Tibial nerve (tissue), 4 donors: ENCODE measurements at places on chromosomes 13 and 19. TPM values are rescaled to one million over a fixed set of nuclear protein-coding genes. Genes with fewer than 3 reads are reported as not detected.

Gene SYNGR4
- not detected for total RNA-seq

Gene CPB2
- not detected for total RNA-seq

Gene HCST
- 37.6 TPM for total RNA-seq

Gene SBSN
- not detected for total RNA-seq

Gene FAM216B
- not detected for total RNA-seq

Gene ZBTB32
- total RNA-seq = not detected

Gene KLHL1
- total RNA-seq = not detected

GRCh38 chr19:6662702-6663101, 7.3 kb downstream of the TNFSF14 start:
- DNase-seq = no peak

DNA sequence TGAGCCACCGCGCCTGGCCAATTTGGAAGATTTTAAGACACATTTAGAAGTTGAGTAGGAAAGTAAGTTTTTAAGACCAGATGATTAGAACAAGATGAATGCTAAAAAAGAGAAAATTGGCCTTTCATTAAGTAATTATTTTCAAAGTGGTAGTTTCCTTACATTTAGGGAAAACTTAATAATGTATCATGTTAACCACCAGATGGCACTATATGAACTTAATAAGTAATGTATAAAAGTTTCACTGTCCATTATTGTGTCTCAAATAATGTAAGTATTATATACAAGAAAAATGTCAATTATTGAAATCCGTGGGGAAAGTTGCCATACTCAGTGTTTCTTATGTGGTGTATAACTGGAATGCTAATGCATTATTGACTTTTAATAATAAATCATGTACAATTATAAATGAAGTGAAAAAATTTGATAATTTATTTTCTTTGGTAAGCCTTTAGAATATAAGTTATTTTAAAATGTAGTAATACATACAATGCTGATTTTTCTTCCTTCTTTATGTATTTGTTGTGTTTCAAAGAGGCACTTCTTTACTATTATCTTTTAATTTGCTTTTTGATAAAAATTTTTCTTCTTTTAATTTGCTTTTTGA, 29.2 kb downstream of the COG6 start:
- DNase-seq = no peak

DNA sequence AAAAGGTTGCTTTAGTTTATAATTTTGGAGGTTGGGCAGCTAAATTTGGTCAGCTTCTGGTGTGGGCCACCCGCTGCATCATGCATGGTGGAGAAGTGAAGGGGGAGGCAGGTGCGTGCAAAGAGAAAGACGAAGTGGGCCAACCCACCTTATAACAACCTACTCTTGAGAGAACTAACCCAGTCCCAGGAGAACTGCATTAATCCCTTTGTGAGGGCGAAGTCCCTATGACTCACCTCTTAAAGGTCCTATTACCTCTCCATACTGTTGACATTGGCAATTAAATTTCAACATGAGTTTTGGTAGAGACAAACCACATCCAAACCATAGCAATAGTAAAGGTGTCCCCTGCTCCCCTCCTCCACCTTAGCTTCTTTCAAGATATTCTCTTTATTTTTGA, 7.7 kb upstream of the FGF9 start:
- no peak for DNase-seq

DNA sequence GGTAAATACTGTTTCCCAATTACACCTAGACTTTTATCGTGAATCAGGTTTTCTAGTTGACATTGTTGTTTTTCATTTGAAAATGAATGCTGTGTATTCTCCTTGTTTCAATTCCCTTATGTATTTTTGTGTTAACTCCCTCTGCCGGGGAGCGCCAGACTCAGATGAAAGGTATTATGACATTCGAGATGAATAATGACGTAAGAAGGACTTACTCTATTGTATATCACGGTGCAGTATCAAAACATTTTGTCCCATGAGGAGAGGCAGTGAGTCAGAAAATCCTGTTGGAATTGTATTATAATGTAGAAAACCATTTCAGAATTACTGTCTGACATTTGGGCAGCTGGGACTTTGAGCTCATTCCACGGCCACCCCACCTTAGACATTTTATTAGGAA, 61.6 kb downstream of the LRCH1 start:
- DNase-seq = no peak

GRCh38 chr19:2543463-2544442, 67.8 kb downstream of the GADD45B start:
- peak; percentile 91 for DNase-seq

DNA sequence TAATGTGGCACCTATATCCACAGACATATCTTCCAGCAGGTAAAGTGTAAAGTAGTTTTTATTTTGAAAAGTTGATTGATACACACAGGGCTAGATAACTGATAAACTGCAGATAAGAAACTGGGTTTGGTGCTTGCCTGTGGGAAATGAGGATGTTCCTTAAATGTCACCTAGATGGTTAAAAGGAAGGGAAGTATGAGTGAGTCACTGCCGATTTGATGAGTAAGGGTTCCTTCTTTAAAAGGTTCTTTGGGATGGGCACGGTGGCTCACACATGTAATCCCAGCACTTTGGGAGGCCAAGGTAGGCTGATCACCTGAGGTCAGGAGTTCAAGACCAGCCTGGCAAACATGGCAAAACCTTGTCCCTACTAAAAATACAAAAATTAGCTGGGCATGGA, 73.8 kb upstream of the FRY start:
- no peak for DNase-seq

- no peak for DNase-seq
Observed at GRCh38 chr13:94182185-94182761, 297.2 kb downstream of the DCT start.

- no peak for DNase-seq
Observed at GRCh38 chr13:46516599-46517338, 36.2 kb upstream of the LRCH1 start.

- DNase-seq = no peak
Observed at GRCh38 chr13:109817591-109818535, 31.5 kb upstream of the IRS2 start.

- DNase-seq = no peak
Observed at GRCh38 chr13:20342311-20342710, 110.2 kb upstream of the GJB6 start.

GRCh38 chr13:44133626-44134025, 240.0 kb upstream of the SERP2 start:
- no peak for DNase-seq

DNA sequence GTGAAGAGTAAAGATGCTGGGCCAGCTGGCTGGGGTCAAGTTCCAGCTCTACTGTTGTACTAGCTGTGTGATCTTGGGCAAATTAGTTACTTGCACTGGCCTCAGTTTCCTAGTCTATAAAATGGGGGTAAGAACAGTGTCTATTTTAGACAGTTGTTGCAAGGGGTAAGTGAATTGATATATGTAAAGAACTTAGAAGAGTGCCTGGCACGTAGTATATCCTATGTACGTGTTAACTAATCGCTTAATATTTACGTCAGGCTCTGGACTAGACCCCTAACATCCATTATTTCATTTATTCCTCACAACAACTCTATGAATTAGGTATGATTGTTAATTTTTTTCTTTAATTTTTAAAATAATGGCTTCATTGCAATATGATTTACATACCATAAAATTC, 3.7 kb upstream of the LCP1 start:
- DNase-seq = no peak

DNA sequence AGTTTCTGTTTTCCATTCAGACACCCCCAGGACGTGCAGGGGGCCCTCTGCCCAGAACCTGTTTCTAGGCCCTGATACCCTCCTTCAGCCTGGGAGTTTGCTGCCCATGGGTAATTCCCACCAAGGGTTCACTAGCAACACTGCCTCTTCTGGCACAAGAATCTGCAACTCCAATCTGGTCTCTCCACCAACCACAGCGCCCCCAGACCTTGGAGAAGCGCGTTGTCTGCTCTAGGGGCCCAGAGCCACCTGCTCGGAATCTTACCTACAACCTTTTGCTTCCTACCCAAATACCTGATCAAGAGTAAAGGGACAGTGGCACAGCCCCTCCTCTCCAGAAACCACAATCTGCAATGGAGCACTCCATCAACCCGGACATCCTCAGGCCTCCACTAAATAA, 763 bp downstream of the ZNF180 start:
- DNase-seq = no peak

DNA sequence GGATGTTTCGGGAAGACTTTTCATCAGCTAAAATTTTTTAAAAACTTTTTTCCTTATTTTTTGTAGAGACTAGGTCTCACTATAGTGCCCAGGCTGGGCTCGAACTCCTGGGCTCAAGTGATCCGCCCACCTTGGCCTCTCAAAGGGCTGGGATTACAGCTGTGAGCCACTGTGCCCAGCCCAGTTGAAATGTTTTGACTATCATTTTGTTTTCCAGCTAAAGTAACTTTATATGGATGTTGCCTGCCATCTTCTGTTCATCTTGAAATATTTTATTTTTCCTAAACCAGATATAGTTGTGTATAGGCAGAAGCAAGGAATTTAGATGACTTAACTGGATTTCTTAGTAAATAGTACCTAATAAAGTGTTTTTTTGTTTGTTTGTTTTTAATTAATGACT, 7.0 kb downstream of the CAB39L start:
- peak; percentile 33 for DNase-seq

DNA sequence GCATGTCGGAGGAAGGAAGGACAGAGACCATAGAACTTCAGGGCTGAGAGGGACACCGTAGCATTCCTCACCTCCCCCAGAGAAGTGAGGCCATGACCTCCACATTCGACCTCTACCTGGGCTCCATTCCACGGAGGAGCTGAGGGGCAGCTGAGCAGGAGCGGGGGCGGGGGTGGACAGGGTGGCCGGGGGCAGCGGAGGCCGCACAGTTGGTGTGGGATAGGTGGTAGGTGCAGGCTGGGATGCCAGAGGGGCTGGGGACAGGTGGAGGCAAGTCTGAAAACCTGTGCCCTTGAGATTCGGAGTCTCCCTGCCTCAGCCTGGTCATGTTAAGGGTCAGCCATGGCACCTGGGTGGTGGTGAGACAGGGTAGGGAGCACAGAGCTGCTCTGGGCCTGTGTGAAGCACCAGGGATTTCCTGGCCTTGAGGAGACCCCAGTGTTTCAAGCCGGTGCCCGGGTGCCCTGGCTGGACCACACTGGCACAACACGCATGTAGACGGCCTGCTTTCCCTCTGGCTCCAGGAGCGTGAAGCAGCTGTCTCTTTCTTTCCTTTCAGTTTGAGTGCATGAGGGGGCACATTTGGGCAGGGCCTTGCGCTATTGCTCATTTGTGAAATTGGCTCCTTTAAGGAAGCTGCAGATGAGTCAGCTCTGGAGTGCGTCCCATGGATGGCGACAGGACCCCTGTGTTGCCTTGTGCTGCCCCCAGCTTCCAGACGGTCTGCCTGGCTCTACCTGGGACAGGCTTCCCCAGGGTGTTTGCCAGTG, 51.8 kb downstream of the TSSK6 start:
- DNase-seq = no peak

- DNase-seq = no peak
Observed at GRCh38 chr13:79581870-79582315, 100.9 kb downstream of the NDFIP2 start.

DNA sequence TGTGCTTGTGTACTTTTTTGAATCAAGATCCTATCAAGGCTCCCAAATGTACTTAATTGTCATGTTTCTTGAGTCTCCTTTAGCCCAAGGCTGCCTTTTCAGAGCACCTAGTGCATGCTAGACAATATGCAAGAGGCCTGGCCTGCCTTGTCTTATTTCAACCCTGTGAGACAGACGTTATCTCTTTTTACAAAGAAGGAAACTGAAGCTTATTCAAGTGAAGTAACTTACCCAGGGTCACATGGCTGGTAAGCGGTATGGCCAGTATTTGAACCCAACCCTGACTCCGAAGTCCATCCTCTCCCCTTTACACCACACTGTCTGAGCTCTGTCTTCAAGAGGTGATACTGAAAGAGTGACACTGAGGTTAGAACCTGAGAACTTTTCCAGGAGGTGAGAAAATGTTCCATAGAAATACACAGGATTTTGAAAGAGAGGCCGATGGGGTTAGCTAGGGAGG, 505.1 kb downstream of the FOXO1 start:
- no peak for DNase-seq

DNA sequence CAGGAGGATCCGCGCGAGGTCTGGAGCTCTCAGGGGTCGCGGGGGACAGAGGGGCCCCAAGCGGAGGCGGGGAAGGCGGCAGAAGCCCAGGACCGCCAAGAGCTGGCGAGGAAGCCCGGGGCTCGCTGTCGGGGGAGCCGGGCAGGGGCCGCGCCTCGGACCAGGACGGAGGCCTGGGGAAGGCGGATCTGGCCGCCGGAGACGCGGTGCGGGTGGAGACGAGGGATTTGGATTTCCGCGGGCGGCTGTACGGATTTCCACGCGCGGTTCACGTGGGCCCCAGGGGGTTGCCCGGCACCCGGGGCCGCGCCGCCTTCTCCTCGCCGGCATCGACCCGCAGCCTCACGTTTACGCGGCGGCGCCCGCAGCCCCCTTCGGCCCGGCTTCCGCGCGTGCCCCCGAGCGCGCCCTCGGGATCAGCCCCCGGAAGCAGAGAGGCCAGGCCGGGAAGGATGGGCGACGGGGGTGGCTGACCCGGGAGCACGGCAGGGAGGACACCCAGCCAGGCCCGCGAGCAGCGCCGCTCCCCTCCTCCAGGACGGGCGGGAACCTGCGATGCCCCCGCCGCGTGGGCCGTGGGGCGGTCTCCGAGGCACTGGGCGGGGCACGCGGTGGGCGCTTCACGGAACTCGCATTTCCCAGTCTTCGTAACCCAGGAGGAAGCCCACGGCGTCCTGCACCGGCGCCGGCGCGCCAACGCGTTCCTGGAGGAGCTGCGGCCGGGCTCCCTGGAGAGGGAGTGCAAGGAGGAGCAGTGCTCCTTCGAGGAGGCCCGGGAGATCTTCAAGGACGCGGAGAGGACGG, 4.7 kb downstream of the F7 start:
- no peak for DNase-seq
